ENCODE measurements at places on chromosomes 16 and 17.

- no peak for DNase-seq
These were observed 281.4 kb downstream of the CPPED1 start for GRCh38 chr16:12522334-12522733.

DNA sequence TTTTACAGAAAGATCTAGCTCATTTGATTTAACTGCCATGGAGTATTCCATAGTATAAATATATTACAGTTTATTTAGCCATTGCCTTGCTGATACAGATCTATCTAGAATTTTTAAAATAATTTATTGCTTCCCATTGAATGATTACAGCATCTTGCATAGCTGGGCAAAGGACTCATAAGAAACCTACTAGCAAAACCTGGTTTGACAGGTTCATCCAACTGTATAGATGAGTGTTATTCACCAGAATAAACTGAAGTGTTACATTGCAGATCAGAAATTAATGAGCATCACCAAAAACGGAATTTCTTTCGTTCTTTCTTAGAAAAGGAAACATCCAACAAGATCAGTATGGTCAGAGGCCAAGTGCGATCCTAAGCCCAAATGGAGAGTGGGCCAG, 202.2 kb upstream of the CACNG5 start:
- no peak for DNase-seq

- DNase-seq, result no peak
These were observed 217.5 kb downstream of the SOX9 start for GRCh38 chr17:72338304-72338703.

- DNase-seq, result no peak
These were observed 9.5 kb upstream of the PAM16 start for GRCh38 chr16:4360538-4361021.

GRCh38 chr17:55416470-55417052, 5.1 kb downstream of the MMD start:
- DNase-seq, result no peak

DNA sequence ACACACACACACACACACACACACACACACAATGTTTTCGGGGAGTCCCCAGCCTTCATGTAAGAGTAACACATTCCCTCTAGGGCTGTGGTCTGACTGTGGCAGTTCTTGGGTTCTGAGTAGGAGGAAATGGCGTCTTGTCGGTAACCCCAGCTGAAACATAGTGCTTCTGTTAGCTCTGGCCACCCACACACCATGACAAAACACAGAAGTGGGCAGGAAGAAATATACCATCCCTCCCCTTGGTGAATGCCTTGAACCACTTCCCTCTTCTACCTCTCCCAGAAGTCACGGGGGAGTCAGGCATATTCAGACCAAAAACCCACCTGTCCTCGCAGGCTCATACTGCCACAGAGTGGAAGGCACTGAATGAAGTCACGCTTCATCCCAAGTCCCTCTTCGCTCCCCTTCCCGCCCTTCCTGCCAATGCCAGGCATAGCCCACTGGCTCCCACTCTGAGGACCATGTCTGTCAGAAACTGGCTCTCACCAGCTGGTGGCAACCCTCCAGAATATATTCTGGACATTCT, 11.5 kb downstream of the SLC35B1 start:
- no peak for DNase-seq

DNA sequence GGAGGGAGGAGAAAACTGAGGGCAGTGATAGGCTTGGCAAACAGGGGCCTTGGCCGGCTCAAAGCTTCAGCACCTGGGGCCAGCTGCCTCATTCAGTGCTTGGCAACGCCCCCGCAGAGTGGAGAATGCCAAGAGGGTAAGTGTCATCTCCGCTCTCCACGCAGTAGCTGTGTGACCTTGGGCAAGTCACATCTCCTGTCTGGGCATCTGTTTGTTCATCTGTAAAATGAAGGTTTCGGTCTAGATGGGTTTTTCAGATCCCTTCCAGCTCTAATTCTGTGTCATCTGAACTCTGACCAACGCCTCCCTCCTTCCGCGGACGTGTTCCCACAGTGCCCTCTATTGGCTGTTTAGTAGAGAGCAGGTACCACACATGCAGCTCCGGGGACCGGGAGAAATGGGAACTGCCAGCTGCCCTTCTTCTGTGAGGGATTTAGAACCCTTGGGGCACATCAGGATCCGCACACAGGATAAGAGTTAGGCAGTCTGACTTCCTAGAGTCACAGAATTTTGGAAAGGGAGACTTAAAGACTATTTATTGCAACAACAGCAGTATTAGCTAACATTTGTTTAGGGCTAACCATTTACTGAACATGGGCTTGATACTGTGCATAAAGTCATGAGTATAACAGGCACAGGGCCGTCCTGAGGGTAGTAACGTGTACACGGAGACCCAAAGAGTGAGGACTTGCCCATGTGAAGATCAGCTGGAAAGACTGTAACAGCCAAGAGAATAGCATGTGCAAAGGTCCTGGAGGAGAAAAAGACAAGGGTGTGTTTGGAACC, 26.8 kb downstream of the GP2 start:
- DNase-seq, result peak; percentile 24

GRCh38 chr16:64151990-64152767, 969.7 kb downstream of the CDH11 start:
- peak; percentile 57 for DNase-seq

GRCh38 chr17:51427856-51428255, 167.5 kb downstream of the UTP18 start:
- DNase-seq, result no peak

DNA sequence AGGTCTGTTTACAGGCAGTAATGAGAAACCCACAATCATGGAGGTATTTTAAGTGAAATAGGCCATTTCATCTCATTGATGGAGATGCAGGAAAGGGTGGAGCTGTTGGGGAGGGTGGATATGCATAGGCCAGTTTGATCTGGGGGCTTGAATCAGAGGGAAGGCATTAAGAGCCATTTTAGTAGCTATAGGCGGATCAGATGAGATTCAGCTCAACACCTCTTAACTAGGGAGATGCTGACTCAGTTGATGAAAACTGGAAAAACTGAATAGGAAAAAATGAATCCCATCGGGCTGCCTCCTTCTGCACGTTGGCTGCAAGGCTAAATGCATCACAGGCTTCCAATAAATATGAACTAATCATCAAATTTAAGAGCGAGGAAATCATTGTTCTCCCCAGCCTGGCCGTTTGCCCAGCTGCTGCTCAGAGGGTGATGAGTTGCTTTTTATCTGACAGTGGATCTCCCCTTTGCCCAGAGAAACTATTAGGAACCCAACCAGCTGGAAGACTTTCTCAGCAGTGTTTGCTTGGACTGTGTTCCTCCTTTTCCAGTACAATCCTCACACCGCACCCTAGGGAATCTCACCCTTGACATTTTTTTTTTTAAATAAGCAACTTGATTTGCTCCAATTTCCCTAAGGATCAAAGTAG, 149.6 kb downstream of the SOX9 start:
- no peak for DNase-seq

DNA sequence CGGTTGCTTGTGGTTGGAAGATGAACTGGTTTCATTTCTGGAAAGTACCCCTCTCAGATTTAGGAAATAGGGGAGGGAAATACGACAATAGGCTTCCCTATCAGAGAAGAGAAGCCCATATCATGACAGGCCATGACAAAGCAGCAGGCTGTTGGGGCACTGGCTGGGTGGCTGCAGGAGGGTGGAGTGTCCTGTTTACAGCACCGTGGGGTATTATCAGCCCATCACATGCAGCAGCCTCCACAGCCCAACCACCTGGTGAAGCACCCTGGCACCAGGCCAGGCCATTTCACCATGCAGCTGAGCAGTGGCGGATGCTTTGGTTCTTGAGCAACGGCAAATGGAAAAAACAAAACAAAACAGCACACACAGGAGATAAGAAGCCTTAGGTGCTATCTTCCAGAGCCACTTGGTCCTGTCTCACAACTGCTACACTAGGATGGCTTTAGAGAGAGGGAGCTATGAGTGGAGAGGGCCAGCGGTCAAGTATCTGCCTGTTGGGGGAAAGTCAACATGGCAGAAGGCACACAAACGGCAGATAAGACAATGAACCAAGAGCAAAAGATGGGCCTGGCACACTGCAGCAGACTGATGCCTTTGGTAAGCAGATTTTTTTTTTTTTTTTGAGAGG, 24.2 kb downstream of the FAM117A start:
- no peak for DNase-seq

DNA sequence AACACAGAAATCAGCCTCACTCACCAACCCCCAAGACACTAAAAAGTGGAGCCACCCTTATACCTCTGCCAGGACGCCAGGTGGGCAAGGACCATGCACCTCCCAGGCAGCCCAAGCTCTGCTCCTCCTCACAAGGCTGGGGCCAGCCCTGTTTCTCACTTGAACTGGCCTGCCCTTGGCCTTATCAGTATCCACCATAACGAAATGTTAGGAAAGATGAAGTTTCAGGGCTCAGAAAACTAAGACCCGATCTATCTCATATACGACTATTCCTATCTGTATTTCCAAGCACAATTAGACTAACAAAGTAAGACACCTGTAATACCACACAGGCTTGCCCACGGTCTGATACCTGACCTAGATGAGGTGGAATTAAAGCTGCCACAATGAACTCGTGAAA, 6.9 kb downstream of the FBXO31 start:
- DNase-seq, result no peak

DNA sequence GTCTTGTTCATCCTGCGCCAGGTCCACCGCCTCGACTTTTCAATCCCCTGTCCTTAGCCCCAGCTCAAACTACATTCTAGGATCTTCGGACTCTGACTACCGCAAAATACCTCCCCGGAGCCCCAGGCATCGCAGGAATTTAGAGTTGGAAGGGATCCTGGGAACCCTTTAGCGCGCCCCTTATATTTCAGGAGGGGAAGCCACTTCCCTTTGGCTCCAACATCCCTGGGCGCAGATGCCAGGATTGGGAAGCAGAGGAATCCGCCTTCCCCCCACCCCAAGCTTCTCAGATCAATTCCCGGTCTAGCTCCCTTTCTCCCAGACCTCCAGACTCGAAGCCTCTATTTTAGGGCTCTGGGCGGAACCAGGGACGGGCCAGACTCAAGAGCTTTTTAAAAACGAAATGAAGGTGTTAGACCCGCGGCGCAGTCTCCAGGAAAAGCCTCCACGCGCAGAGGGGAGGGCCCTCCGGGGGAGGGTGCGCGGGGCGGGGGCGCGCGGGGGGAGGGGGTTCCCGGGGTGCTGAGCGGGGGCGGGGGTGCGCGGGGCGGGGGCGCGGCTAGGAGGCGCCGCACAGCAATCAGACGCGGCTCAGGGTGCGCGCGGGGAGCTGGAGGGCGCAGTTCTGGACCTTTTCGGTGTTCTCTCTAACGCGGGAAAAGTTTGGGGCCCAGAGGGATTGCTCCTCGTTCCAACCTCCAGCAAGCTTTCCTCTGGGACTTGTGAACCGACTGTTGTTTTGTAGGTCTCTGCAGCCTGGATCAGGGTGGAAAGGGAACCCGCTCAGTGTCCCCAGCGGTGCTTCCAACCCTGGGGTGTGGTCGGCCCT, 1.6 kb downstream of the AHSP start:
- peak; percentile 82 for DNase-seq

GRCh38 chr17:40253565-40253964, 34.1 kb upstream of the CDC6 start:
- DNase-seq, result no peak

GRCh38 chr16:27869411-27869810, 194.1 kb downstream of the GSG1L start:
- no peak for DNase-seq

- DNase-seq, result no peak
These were observed 167.0 kb downstream of the MAP2K4 start for GRCh38 chr17:12187658-12188057.

DNA sequence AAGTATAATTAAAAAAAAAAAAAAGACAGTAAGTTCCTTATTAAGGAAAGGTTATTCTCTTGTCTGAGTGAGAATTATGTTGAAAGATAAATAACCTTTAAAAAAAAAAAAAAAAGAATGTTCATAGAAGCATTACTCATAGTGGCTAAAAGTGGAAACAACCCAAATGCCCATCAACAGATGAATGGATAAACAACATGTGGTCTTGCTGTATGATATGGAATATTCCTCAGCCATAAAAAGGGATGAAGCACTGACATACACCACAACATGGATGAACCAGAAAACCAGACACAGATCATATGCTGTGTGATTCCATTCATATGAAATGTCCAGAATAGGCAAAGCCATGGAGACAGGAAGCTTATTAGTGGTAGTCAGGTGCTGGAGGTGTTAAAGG, 9.2 kb upstream of the CCNF start:
- DNase-seq, result no peak

- peak; percentile 67 for DNase-seq
These were observed 28.7 kb upstream of the GAS7 start for GRCh38 chr17:10226930-10227695.

DNA sequence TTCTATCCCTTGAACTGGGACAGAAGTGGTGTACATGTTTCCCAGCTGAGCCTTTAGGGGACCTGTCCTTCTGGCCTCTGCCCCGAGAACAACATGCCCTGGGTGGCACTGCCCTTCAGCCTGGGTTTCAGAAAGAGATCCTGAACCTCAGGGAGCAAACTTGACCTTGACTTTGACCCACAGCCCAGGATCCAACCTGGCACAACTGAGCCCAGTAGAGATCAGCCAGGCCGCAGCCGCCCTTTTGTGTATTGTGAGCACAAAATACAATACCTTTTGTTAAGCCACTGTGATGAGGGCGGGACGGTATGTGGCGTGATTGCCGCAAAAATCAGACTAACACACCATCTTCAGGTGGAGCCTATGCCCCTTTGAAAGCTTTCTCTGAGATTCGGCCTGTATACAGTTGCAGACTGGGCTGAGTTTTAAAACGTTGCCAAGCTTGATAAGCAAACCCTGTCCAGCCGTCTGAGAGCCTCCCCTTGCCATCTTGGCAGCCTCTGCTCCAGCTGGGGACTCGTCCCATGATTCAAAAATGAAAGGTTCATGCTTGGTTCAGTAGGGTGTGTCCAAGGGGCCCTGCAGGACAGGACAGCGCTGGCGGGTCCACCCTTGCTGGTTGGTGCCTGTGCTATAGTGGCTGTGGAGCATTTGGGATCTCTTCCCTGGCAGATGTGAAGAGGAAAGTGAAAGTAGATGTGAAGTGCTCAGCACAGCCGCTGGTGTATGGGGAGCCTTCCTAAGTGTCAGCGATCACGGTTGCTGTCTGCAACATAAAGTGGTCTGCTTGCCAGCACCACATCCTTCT, 40.3 kb downstream of the FOXL1 start:
- DNase-seq, result no peak

GRCh38 chr16:57150682-57151330, 35.0 kb downstream of the PSME3IP1 start:
- DNase-seq, result peak; percentile 16

DNA sequence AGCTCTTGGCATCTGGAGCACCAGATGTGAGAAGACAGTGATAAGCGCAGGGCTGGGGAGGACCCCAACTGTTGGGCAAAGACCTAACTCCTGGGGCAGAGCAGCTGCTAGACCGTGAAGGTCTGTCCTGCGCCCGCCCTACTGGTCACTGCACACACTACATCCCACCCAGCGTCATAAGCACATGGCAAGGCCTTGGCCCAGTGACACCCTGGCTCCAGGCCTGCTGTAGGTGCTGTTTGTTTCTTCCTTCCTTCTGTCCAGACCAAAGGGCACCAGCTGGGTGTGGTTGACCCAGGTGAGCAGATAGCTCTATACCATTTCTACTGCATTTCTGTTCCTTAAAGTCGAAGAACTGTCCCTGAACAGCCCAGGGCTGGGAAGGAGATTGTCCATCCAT, 6.4 kb downstream of the TRPV3 start:
- no peak for DNase-seq

- no peak for DNase-seq
These were observed 343.1 kb downstream of the C16orf95 start for GRCh38 chr16:86974120-86974519.

Data from adipocyte (in vitro differentiated cells).